ENCODE measurements at places on chromosomes 5 and 9. TPM values are rescaled to one million over a fixed set of nuclear protein-coding genes. Genes with fewer than 3 reads are reported as not detected.

DNA sequence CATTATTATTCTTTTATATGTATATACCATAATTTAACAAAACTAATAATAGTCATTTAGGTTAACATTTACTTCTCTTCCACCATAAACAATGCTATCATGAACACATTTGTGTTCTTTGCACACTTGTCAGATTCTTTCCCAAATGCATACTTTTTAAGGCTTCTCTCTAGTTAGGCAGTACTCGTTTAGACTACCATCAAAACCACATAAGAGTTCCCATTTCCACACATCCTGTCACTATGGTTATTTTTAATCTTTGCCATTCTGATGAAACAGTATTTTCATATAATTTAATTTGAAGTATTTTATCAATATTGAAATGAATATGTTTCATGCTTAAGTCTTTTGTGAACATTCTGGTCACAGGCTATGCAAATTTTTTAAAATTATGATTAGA lies 15.1 kb downstream of the DROSHA start:
- H3K4me1 ChIP-seq = no peaks in the 10 kb centered on the region
- H3K27ac ChIP-seq = no peak overlapping the region
- H3K4me3 ChIP-seq = no peak overlapping the region
- DNase-seq = no peak
- peaks cover 86% of the 10 kb centered on the region for H3K36me3 ChIP-seq

GRCh38 chr5:125976421-125977000 lies 446.7 kb upstream of the GRAMD2B start:
- no peaks in the 10 kb centered on the region for H3K4me1 ChIP-seq
- no peaks in the 10 kb centered on the region for H3K27me3 ChIP-seq
- H3K36me3 ChIP-seq = no peaks in the 10 kb centered on the region

GRCh38 chr9:106846857-106847256 lies 16.1 kb upstream of the ZNF462 start:
- H3K4me1 ChIP-seq = no peaks in the 10 kb centered on the region
- no peaks in the 10 kb centered on the region for H3K27me3 ChIP-seq
- H3K27ac ChIP-seq = no peak overlapping the region
- no peak for DNase-seq

DNA sequence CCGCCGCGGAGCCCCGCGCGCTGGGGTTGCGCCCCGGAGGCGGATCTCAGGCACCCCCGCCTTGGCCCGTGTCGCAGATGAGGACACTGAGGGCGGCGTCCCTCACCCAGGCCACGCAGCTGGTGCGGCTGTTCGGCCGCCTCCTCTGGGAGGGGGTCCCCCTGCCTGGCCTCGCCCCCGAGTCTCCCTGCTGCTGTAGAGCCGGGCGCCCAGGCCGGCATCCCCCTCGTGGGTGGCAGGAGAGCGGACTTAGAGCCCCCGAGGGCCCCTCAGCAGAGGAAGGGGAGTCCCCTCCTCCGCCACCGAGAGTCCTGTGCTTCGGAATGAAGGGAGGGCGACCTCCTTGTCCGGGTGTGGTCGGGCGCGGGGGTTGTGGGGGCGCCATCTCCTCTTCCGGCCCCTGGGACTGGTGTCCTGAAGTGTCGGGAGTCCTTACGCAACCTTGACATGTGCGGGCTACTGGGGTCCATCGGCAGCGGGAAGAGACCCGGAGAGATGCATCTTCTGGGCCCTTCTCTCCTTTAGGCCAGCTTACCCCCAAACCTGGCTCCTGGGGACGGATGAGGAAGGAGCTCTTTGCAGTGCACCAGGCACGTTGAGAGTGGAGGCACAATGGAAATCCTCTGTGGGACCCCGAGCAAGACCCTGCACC lies 11.7 kb upstream of the EXOSC2 start:
- H3K27me3 ChIP-seq = peaks cover 6% of the 10 kb centered on the region
- peak overlapping the region; percentile 71 for H3K4me3 ChIP-seq
- peak overlapping the region; percentile 47 for H3K27ac ChIP-seq
- DNase-seq = peak; percentile 44
- peaks cover 16% of the 10 kb centered on the region for H3K4me1 ChIP-seq
- no peaks in the 10 kb centered on the region for H3K36me3 ChIP-seq

- no peaks in the 10 kb centered on the region for H3K4me1 ChIP-seq
- H3K27ac ChIP-seq = no peak overlapping the region
- H3K27me3 ChIP-seq = no peaks in the 10 kb centered on the region
- no peaks in the 10 kb centered on the region for H3K36me3 ChIP-seq
Measured at GRCh38 chr9:116942593-116943061, 255.5 kb downstream of the TRIM32 start.

DNA sequence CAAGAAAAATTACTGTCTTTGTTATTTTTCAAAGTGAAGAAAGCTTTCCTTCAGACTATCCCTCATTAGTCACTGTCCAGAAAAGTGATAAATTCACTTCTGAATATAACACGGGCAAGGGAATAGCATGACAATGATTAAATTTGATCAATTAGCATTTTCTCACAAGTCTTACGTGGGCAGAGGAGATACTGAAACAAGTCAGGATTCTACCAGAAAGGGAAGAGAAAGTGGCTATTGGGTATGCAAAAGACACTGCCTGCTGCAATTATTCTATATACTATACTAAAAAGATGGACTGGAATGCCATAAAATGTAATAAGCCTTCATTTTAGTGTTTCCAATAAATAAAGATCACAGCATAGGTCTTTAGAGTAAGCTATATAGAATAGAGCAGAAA lies 7.4 kb downstream of the COX7C start:
- no peaks in the 10 kb centered on the region for H3K27me3 ChIP-seq
- no peak overlapping the region for H3K4me3 ChIP-seq
- no peak for DNase-seq
- H3K4me1 ChIP-seq = no peaks in the 10 kb centered on the region

- no peaks in the 10 kb centered on the region for H3K36me3 ChIP-seq
- H3K4me3 ChIP-seq = no peak overlapping the region
- peak; percentile 81 for DNase-seq
- no peaks in the 10 kb centered on the region for H3K27me3 ChIP-seq
- H3K4me1 ChIP-seq = no peaks in the 10 kb centered on the region
Measured at GRCh38 chr5:18393565-18394442, 759.5 kb downstream of the TAF11L14 start.

GRCh38 chr5:107919969-107920368 lies 249.2 kb upstream of the EFNA5 start:
- H3K4me3 ChIP-seq = no peak overlapping the region
- no peak for DNase-seq
- no peaks in the 10 kb centered on the region for H3K36me3 ChIP-seq
- H3K27ac ChIP-seq = no peak overlapping the region
- no peaks in the 10 kb centered on the region for H3K4me1 ChIP-seq

DNA sequence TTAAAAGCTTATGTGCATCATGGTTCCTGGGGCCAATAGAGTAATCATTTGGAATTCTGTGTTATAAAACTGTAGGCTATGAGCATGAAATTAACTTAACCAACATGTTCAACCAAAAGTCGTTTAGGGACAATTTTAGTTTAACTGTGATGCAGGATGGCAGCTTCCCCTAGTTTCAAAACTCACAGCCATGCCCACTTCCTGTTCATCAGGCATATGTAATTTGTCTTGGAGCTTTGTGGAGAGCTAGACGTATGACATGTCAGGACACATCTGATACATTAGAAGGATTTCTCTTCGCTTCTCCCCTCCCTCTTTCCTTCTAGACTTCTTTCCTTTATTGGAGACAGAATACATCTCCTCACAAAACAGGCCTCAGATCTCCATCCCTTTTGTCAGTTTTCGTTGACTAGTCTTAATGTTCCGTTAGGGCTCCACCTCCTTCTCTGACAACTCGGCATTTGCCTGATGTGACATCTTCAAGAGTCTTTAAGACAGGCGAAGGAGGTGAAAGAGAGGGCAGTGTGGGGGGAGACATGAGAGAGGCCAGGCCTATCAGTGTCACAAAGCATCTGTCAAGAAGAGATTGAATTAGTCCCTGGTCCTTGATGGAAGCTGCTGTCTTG lies 176.0 kb downstream of the MSX2 start:
- H3K27ac ChIP-seq = no peak overlapping the region
- DNase-seq = no peak
- peaks cover 12% of the 10 kb centered on the region for H3K27me3 ChIP-seq

DNA sequence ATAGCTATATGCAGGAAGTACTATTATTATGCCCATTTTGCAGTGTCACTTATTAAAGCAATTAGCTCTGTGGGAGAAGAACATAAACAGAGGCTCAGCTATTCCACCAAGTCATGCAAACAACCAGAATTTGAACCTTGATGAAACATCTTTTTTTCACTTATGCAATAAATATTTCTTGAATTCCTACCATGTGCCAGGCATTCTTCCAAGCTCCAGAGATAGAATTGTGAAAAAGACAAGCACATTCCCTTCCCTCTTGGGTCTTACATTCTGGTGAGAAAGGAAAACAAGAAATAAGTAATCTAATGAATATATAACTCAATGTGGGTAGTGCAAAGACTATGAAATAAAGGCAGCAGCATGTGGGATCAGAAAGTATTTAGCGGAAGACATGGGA lies 32.1 kb upstream of the ADRB2 start:
- H3K27me3 ChIP-seq = no peaks in the 10 kb centered on the region
- no peak for DNase-seq
- no peaks in the 10 kb centered on the region for H3K4me1 ChIP-seq
- no peak overlapping the region for H3K4me3 ChIP-seq

GRCh38 chr5:32589416-32589815 lies 4.1 kb downstream of the SUB1 start:
- peaks cover 45% of the 10 kb centered on the region for H3K4me1 ChIP-seq
- H3K27me3 ChIP-seq = no peaks in the 10 kb centered on the region
- H3K36me3 ChIP-seq = peaks cover 30% of the 10 kb centered on the region
- no peak for DNase-seq

DNA sequence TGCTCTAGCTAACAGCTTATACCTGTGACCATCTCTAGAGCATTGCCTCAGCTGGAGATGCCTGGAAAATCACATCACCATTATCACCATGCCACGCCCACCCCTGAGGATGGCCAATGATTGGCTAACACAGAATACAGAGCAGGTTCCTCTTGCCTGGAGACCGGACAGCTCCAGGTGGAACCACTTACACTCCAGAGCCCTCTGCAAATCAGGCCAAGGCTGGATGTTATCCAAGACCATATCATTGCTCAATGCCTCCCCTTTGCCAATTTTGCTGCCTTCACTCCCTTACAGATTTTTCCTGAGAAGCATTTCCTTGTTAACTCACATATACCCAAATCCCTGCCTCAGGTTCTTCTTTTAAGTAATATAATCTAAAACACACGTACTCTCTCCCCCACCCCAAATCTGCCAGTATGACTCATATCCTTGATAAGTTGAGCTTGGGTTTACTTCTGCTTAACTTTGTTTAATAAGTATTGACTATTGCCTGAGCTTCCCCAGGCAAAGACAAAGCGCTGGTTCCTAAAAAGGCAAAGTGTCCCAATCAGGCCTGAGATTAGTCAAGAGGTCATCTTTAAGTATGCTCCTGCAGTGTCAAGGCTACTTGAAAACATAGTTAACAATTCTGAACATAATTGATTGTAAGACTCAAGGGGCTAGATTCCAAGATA lies 309.6 kb downstream of the EPB41L4A start:
- peak; percentile 61 for DNase-seq
- no peaks in the 10 kb centered on the region for H3K4me1 ChIP-seq
- H3K27me3 ChIP-seq = no peaks in the 10 kb centered on the region
- no peak overlapping the region for H3K4me3 ChIP-seq

The ZNF346 gene
- 25.7 TPM for total RNA-seq

The TMOD1 gene
- total RNA-seq = 7.9 TPM

The SLC36A2 gene
- not detected for total RNA-seq
